Stimulated activated CD8-positive, alpha-beta memory T cell treated with anti-CD3 and anti-CD28 coated beads, Interleukin-4, amount 100 ng/mL, for 1 hour (primary cell): ENCODE measurements at places on chromosomes 2 and 18.

DNA sequence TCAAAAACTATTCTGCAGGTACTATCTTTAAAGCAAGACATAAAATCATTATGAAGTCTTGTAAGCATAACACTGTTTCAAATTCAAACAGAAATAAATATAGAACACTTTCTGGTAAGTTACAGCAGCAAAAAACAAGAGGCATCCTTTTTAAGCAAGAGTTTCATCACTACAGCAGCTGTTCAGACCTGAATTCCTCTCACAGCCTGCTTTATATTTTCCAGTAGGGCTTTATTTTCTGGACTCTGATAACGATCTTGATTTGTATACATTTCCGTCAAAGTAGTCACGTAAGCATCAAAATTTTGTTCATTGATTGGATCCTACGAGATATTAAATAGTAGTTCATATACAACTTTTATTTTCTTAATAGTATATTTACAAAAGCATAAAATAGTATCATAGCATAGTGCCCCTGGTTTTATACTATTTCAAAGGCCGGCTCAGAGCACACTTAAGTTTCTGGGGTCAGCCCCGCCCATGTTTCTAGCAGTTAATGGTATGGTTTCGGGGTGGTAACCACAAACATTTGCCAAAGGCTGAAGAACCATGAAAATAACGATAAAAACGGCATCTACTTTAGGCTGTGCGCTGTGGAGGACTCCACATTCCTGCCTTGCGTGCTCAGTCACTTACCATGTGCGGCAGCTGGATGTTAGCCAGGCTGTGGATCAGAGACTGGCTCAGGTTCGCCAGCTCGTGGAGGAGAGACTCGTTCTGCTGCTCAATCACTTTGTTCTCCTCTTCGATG, 47.5 kb upstream of the PXDN start:
- no peak for DNase-seq

DNA sequence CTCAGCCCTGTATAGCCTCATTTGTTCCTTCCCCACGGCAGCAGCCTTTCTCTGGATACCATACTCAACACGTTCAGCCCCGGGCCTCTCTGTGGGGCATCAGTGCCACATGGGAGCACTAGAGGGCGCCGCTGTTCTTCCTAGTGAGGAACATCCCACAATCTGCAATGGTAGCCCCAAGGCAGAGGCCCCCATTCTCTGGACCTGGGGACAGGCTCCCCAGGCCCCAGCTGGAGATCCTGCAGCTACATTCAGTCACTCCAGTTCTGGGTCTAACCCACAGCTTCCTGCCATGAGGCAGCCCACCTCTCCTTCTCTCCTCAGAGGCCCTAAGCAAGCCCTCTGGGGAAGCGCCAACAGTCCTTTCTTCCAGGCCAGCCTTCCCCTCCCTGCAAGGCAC, 14.2 kb upstream of the SFXN5 start:
- DNase-seq: peak; percentile 55

DNA sequence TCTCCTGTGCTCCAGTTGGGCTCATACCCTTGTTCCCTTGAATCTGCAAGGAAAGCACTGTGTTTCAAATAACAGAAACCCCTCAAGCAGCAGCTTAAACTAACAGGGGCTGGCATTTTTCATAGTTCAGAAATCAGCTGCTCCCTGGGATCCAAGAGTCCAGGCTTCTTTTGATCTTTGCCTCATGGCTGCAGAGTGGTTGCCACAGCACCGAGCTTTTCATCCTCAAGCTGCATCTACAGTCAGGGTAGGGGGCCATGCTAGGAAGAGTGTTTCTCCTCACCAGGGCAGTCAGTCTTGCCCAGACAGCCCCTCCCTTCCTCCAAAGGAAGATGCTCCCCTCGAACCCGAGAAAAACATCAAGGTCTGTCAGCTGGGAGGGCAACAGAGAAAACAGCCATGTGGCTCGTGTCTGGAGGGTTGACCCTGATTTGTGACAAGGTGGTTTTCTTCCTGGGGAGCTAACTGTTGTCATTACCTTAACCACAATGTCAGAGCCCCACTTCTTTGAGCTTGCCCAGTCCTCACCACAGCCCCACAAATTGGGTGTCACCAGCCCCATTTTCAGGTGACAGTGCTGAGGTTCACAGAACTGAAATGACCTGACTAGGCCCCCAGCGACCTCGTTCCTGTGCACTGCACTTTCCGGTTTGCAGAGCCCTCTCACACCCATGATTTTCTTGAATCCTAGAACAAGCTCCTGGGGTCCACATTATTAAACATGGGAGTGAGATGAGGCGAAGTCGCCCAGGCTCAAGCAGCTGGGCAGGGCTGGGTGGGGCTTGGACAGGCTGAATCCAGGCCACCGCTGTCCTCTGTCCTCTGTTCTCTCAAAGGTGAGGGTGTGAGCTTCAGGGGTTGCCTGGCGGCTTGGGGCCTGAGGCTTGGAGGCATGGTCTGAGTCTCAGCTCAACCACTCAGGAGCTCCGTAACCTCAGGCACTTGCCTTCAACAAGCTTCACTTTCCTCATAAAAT, 21.9 kb downstream of the ATOH8 start:
- no peak for DNase-seq

DNA sequence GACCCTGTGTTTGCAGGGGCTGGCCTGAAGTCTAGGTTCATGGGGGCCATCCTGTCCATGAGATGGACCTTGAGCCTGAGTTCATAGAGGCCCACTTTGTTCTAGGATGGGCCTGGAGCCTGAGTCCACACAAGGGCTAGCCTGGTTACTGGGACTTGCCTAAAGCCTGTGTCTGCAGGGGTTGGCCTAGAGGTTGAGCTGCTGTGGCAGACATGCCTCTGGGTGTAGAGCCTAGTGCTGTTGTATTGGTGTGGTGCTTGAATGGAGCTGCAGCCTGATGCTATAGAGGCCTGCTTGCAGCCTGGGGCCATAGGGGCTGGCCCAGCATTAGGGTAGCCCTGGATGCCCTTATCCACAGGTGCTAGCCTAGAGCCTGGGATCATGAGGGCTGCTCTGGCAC, 23.9 kb upstream of the RASGRP3 start:
- DNase-seq: no peak

GRCh38 chr2:207216457-207216856, 50.7 kb upstream of the KLF7 start:
- DNase-seq: no peak

- DNase-seq: no peak
Observed at GRCh38 chr2:1727796-1728474, 16.4 kb downstream of the PXDN start.

DNA sequence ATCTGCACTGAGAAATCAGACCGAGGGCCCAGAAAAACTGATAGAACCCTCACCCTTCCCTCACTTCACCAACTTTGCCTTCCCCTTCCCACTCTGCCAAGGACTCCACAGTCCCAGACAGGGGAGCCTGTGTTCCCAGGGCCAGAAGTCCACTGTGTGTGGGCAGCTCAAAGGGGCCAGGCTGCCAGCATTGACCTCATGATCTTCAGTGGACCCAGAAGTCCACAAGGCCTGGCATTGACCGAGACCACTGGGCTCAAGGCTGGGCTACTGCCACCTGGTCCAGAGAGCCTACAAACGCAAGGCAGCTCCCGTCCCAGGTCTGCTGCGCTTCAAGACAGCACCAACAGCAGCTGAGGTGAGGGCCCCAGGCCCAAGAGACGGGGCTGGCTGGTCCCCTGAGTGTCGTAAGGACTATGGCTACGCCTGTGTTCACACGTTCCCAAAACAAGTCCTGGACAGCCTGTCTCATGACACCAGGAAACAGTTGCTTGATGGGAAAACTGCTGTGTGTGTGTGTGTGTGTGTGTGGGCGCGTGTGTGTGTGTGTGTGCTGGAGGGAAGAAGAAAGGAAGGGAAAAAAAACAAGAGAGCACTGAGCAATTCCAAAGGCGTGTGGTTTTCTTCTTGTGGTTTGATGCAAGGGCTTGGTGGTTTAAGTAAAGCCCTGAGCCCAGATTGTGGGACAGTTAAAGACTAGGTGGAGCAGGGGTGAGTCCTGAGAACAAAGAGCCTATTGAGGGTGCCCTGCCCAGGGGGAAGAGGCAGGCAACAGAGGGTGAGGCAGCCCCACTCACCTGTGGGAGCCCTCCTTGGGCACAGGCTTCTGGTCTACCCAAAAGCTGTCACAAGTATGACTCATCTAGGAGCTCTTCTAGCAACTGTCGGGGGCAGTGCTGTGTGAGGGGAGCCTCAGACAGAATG, 46.6 kb upstream of the ZBTB7C start:
- DNase-seq: peak; percentile 24

GRCh38 chr2:9897331-9897737, 54.1 kb downstream of the TAF1B start:
- no peak for DNase-seq

DNA sequence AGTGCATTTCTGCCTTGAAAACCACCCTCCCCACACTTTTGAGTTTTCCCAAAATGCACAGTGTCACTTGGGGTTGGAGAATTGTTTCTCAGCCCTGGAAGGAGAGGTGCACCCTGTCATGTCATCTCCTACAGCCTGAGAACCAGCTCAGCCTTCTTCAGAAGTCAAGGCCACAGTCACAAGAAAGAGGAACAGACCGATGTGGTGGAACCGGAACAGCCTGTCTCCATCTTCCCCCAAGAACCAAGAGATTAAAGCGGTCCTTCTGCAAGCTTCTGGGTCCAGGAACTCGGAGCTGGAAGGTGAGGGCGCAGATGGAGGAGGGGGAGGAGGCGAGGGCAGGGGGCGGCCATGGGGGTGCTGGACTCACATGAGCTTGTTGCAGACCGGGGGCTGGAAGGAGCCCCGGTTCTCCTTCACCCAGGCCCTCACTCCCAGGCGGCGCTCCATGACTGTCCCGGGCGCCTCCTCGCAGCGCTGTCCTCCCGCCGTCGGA, 248 bp downstream of the HAAO start:
- DNase-seq: no peak

DNA sequence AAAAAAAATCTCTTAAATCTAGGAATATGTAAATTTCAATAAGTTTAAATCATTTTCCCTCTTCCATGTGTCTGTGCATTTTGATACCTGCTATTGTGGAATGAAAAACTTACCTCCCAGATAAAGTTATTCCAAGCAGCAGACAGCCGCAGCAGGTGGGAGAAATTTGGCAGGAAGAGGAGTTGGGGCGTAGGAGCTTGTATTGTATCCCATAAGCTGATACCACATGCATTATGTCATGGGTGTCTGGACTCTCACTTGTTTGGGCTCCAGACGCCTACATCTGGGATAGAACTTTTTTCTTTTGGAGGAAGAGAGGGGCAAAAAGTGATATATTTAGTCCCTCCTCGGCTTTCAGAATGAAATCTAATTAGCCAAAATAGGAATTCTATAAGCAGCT, 59.3 kb upstream of the TCF4 start:
- no peak for DNase-seq

DNA sequence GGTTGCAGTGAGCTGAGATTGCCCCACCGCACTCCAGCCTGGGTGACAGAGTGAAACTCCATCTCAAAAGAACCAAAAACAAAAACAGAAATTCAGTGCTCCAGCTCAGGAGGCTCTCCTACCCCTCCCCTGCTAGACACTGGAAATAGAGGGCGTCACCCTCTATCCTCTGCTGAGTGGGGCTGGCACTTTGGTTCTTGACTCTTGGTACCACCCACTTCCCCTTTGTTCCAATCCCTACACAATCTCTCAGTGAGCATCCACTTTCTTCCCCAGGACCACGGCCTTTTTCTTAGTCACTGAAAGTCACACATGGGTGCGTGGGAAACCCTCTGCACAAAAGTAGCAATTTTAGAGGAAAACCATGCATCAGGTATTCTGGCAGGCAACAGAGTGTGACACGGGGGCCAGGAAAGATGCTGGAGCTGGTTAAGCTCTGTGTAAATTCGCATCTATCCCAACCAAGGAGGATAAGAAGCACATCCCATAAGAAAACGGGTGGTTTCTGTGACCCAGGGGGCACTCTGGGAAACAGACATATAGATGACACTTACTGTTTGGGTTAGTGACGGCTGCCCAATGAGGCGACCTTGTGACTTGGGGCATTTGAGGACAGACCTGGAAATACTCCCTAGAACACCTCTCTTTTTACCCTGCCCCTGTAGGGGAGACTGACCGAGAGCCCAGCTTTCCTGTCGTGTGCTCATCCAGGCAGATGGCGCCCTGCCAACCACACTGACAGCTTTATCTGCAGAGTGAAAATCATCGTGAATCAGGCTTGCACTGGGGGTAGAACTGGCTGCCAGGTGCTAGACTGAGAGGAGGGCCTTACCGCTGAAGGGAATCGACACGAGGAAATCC, 7.7 kb downstream of the HJURP start:
- DNase-seq: no peak

DNA sequence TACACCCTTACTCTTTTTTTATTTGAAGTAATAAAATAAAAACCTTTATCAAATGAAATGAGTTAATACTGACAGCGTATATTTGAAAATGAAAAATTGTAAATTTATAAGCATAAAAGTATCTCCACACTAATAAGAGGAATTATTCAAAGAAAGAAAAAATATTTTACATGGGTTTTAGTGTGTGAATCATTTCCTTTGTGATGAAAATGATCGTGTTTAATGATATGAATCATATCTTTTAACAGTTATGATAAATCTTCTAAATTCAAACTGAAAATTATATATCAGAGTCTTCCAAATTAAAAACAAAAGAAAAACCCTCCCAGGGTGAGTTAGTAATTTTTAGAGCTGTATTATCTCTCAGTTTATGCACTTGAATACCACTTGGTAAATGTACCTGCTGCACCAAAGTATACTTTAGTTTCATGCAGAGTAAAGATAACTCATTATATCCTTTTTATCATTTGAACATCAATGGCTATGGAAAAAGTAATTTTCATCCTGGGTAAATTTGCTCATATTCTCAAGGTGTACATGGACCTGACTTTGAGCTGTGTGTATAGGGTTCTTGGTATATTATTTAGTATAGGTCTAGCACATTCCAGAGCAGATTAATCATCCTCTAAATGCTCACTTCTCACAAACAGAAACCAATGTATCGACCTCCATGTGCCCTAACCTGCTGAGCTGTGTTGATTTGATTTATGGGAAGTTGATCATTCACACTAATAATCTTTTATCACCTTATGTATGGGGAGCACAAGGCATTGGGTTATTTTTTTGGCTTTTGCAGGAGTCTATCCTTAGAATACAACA, 98.7 kb upstream of the VWC2L start:
- no peak for DNase-seq

- DNase-seq: no peak
Observed at GRCh38 chr18:12405066-12405465, 2.7 kb upstream of the PRELID3A start.

DNA sequence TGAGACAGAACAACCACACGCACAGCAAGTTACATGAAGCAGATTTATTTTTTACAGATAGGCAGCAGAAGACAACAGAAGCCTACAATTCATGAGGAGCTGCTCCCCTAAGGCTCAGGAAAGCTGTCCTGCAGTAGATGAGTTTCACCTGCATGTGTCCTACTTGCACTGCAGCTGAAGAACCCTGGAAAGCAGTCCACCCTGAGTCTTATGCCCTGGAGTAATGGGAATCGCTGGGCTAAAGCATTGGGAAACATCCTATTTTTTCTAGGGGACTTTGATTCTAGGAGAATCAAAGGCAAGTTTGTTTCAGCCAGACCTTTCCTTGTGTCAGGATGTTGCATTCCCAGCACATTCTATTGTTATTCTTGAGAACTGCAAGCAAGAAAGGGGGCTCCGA, 304.8 kb downstream of the LRATD1 start:
- DNase-seq: no peak

GRCh38 chr2:2757764-2758163, 426.7 kb upstream of the MYT1L start:
- DNase-seq: no peak

- no peak for DNase-seq
Observed at GRCh38 chr18:35624146-35624545, 42.6 kb downstream of the GALNT1 start.
